ENCODE measurements at places on chromosomes 2 and 18. TPM values are rescaled to one million over a fixed set of nuclear protein-coding genes. Genes with fewer than 3 reads are reported as not detected.

The ALPI gene
- total RNA-seq: not detected

The EIF2AK3 gene
- 21.8 TPM for total RNA-seq

The ABCG8 gene
- total RNA-seq: not detected

The SCYGR4 gene
- total RNA-seq: not detected

The CNGA3 gene
- total RNA-seq: not detected

The GCG gene
- total RNA-seq: not detected

The CCT4 gene
- 176 TPM for total RNA-seq

The DYNAP gene
- total RNA-seq: 0.59 TPM

The BMP10 gene
- total RNA-seq: not detected

The RIT2 gene
- total RNA-seq: not detected

The REG3A gene
- not detected for total RNA-seq

The ELAC1 gene
- total RNA-seq: 10.8 TPM

The NETO1 gene
- total RNA-seq: not detected

The KCNE4 gene
- not detected for total RNA-seq

The CCDC74A gene
- total RNA-seq: 0.32 TPM

The NOP58 gene
- 212 TPM for total RNA-seq

The TRIM54 gene
- total RNA-seq: not detected

The LBH gene
- 1.7 TPM for total RNA-seq

The RFTN2 gene
- not detected for total RNA-seq

The PJVK gene
- 7.4 TPM for total RNA-seq

The MYCN gene
- not detected for total RNA-seq

The NMUR1 gene
- total RNA-seq: not detected

The CPO gene
- total RNA-seq: not detected

The PLCL1 gene
- total RNA-seq: 0.12 TPM

The PPP1R7 gene
- 38.9 TPM for total RNA-seq

The NEB gene
- 1.2 TPM for total RNA-seq

The ACMSD gene
- total RNA-seq: not detected

The ITGB6 gene
- total RNA-seq: 6.9 TPM

The CNDP1 gene
- not detected for total RNA-seq

The UBXN2A gene
- total RNA-seq: 13.6 TPM

The TBR1 gene
- total RNA-seq: 0.26 TPM

The TRIM43B gene
- total RNA-seq: not detected

The SCTR gene
- total RNA-seq: not detected

The NEU2 gene
- total RNA-seq: not detected

The LYPD6B gene
- total RNA-seq: 0.37 TPM

The GAL3ST2 gene
- 0.37 TPM for total RNA-seq

The TUBA3D gene
- total RNA-seq: not detected

The MATN3 gene
- 0.83 TPM for total RNA-seq

The GALNT5 gene
- not detected for total RNA-seq

The SH2D6 gene
- 0.84 TPM for total RNA-seq

The SERPINB12 gene
- not detected for total RNA-seq

The RTTN gene
- 55.8 TPM for total RNA-seq

The KIF3C gene
- 2.0 TPM for total RNA-seq

Measured in MCF 10A (cell line).